ENCODE measurements at places on chromosomes 3 and 15.

DNA sequence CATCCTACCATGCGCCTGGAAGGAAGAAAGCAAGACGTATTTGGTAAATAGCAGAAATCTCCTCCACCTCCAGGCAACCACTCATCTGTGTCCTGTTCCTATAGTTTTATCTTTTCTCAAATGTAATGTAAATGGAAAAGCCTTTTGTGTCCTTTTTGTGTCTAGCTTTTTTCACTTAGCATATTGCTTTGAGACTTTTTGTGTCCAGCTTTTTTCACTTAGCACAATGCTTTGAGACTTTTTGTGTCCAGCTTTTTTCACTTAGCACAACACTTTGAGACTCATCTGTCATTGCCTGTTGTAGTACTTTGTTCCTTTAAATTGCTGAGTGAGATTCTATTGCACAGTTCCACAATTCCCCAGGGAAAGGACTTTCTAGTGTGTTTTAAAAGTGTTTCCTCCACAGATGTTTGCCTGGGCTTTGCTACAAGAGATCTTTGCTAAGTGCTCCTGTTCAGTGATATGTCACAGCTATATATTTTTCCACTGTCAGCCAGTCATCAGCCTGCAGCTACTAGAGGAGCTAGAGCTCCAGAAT lies 27.9 kb upstream of the MUC13 start:
- no peak for DNase-seq

- DNase-seq, result no peak
Measured at GRCh38 chr3:163159306-163159705, 1662.7 kb downstream of the OTOL1 start.

DNA sequence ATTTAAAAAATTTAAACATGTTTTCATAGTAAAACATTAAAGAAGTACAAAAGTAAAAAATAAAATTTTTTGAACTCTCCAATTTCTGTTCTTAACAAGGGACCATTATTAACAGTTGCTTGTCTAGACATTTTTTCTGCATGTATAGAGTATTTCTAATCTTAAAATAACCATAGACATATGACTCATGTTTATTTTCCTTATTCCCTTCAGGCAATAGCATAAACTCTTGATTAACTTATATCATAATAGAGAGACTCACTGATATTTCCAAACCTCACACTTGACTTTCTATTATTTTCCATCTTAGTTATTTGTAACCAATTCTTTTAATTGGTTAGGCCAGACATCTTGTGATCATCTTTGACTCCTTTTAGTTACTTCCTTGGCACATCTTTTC lies 325.6 kb upstream of the SOX14 start:
- DNase-seq, result no peak

DNA sequence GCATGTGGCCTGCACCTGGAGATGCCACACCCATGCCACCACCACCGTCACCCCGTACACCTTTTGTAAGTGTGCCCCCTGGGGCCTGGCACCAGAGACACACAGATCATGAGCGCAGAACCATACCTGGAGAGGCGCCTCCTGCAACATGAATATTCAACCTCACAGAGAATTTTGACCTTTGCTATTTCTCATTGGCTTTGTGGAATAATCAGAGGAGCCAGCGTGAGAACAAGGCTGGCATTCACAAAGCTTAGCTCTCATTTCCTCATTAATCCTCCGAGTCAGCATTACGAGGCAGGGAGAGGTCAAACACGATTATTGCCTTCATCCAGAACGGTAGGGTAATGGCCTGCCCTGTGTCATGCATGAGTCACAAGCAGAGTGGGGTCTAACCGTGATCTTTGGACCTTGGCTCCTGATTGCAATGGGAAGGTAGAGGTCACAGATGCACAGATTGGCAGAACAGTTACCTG lies 73.0 kb upstream of the POMGNT2 start:
- DNase-seq, result no peak
